ENCODE measurements at places on chromosomes 1 and 21. TPM values are rescaled to one million over a fixed set of nuclear protein-coding genes. Genes with fewer than 3 reads are reported as not detected.

The DIRAS3 gene
- not detected for polyA plus RNA-seq

The EIF2D gene
- polyA plus RNA-seq = 31.0 TPM

The FAM177B gene
- 47.8 TPM for polyA plus RNA-seq

The SEC16B gene
- polyA plus RNA-seq = not detected

The ORC1 gene
- not detected for polyA plus RNA-seq

The DEDD gene
- polyA plus RNA-seq = 55.3 TPM

The ZNF593OS gene
- polyA plus RNA-seq = 1.1 TPM

The SPRR2F gene
- polyA plus RNA-seq = not detected

The KMO gene
- polyA plus RNA-seq = 70.6 TPM

The SPRR4 gene
- polyA plus RNA-seq = not detected

The AMY1C gene
- polyA plus RNA-seq = not detected

The IGSF9 gene
- polyA plus RNA-seq = 0.16 TPM

All from naive B cell (primary cell).